ENCODE measurements at places on chromosomes 2 and 18.

DNA sequence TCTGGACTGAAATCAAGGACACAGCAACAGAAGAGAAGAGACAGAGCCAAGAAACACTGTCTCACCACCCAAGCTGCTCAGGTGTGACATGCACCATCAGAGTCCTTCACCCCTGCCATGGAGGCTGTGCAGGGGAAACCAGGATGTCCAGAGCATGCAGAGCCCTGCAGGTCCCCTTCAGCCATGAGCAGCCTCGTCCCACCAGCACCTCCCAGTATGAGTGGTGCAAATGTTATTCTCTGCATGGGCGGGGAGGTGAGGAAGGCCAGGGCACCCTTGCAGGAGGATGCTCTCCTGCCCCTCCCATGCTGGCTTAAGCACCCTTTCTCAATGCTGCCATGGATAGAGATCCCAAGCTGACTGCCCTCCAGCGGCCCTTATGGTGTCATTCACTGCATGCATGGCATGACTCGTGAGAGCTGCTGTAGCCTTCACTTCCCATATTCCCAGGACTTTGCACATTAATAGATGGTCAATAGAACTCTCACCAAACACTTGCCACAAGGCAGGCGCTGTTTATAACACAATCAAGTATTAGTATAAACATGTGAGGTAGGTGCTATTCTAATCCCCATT, 171.0 kb downstream of the ANAPC1 start:
- no peak overlapping the region for H3K27ac ChIP-seq
- H3K36me3 ChIP-seq, result peaks cover 11% of the 10 kb centered on the region
- DNase-seq, result no peak
- H3K27me3 ChIP-seq, result peaks cover 14% of the 10 kb centered on the region
- no peak overlapping the region for H3K4me3 ChIP-seq

GRCh38 chr2:102599486-102599885, 19.9 kb upstream of the SLC9A2 start:
- no peak overlapping the region for H3K27ac ChIP-seq
- no peaks in the 10 kb centered on the region for H3K36me3 ChIP-seq
- no peak for DNase-seq
- H3K4me3 ChIP-seq, result no peak overlapping the region
- no peaks in the 10 kb centered on the region for H3K4me1 ChIP-seq

DNA sequence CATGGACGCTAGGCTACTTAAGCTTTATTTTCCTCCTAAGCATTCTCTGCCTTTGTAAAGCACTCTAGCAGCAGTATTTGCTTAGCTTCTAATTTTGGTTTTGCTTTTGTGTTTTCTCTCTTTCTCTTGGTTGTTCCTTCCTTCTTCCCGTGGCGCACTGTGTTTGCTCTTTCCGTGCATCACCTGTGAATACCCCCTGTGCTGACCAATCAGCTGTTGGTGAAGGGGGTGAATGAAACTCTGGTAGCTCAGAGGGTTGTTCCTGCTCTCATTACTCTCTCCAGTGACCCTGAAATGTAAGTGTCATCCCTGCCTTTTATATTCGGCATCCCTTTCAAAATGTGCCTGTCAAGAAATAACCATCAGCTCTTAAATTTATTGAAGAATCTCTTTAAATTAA, 45.5 kb upstream of the TNFRSF11A start:
- H3K4me1 ChIP-seq, result no peaks in the 10 kb centered on the region
- peaks cover 26% of the 10 kb centered on the region for H3K36me3 ChIP-seq
- no peak overlapping the region for H3K27ac ChIP-seq
- H3K27me3 ChIP-seq, result no peaks in the 10 kb centered on the region
- no peak for DNase-seq
- no peak overlapping the region for H3K4me3 ChIP-seq

DNA sequence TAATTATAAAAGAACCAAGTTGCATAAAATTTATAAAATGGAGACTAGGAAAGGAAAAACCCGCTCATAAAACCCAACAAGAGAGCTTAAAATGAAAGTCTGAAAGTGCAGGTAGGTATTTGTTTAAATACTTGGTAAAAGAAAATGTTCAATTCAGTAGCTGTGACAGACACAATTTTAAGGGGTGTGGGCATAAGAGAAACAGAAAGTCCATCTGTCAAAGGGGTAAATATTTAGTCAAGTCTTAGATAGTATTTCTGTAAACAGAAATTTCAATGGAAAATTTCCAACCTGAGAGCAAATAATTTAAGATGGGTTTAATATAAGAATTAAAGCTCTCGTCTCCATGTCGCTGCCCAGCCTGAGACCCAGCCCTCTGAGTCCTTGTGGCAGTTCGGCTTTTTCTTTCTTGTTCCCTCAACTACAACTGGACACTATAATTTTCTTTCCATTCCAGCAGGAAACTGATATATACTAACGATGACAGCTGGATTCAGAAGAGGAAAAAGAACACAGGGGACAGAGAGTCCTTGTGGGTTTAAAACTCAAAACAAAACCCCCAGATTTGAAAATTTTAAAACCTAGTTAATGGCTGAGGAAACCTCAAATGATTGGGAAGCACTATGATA, 88.0 kb upstream of the ZFP36L2 start:
- no peak for DNase-seq
- no peak overlapping the region for H3K27ac ChIP-seq
- no peaks in the 10 kb centered on the region for H3K27me3 ChIP-seq

DNA sequence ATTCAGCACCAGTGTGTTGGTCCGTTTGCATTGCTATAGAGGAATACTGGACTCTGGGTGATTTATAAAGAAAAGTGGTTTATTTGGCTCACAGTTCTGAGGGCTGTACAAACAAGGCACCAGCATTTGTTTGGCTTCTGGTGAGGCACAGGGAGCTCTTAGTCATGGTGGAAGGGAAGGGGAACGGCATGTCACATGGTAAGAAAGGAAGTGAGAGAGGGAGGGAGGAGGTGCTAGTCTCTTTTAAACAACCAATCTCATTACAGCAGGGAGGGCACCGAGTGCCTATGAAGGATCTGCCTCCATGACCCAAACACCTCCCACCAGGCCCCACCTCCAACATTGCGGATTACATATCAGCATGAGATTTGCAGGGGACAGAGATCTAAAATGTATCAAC, 143.9 kb upstream of the DLX2 start:
- no peaks in the 10 kb centered on the region for H3K36me3 ChIP-seq
- no peak overlapping the region for H3K4me3 ChIP-seq
- H3K27ac ChIP-seq, result no peak overlapping the region
- no peak for DNase-seq
- peaks cover 55% of the 10 kb centered on the region for H3K4me1 ChIP-seq

GRCh38 chr18:37701967-37702366, 136.4 kb upstream of the CELF4 start:
- DNase-seq, result no peak
- H3K27me3 ChIP-seq, result peaks cover 10% of the 10 kb centered on the region
- H3K4me3 ChIP-seq, result no peak overlapping the region
- no peaks in the 10 kb centered on the region for H3K4me1 ChIP-seq
- H3K36me3 ChIP-seq, result no peaks in the 10 kb centered on the region
- H3K27ac ChIP-seq, result no peak overlapping the region

GRCh38 chr2:121260370-121261154, 24.4 kb downstream of the TFCP2L1 start:
- no peak for DNase-seq
- no peak overlapping the region for H3K4me3 ChIP-seq
- peaks cover 12% of the 10 kb centered on the region for H3K27me3 ChIP-seq
- H3K4me1 ChIP-seq, result peaks cover 17% of the 10 kb centered on the region
- H3K36me3 ChIP-seq, result no peaks in the 10 kb centered on the region
- H3K27ac ChIP-seq, result no peak overlapping the region

DNA sequence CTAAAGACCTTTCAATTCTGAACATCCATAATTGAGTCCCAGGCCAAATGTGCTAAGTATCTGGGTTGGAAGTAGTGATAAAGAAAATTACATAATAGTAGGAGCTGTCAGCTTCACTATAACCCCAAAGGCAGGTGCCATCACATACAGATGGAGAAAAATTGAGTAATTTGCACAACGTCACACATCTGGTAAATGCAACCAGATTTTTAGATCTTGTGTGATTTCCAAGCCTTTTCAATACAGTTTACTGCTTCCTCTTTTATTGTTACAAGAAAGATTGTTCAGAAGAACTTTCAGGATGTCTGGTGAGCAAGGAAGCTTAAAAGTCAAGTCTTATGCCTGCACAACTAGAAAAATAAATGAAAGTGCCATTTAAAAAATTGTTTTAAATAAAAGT, 62.3 kb downstream of the UBE2E3 start:
- no peak overlapping the region for H3K4me3 ChIP-seq
- peaks cover 8% of the 10 kb centered on the region for H3K36me3 ChIP-seq
- H3K27me3 ChIP-seq, result no peaks in the 10 kb centered on the region
- no peaks in the 10 kb centered on the region for H3K4me1 ChIP-seq
- H3K27ac ChIP-seq, result no peak overlapping the region
- DNase-seq, result no peak

DNA sequence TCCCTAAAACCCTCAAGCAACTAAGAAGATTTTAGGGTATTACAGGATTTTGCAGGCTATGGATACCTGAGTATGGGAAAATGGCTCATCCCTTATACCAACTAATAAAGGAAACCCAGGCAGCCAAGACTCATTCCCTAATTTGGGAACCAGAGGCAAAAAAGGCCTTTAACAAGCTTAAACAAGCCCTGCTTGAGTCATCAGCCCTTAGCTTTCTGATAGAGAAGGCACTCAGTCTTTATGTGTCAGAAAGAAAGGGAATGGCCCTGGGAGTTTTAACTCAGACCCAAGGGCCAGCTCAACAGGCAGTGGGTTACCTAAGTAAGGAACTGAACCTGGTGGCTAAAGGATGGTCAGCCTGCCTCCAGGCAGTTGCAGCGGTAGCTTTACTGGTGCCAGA, 96.9 kb upstream of the RMP24 start:
- no peaks in the 10 kb centered on the region for H3K36me3 ChIP-seq
- DNase-seq, result no peak

DNA sequence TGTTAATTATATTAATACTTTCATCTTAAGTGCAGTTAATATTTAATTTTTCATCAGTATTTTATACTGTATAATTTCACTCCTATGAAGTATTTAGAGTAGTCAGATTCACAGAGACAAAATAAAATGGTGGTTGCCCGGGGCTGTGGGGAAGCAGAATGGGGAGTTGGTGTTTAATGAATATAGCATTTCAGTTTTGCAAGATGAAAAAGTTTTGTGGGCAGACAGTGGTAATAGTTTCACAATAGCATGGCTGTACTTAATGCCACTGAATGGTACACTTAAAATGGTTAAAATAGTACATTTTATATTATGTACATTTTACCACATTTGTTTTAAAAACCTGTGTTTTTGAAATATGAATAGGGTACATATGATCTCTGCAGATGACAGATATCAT, 31.2 kb downstream of the CFAP221 start:
- DNase-seq, result no peak
- H3K4me1 ChIP-seq, result peaks cover 6% of the 10 kb centered on the region
- H3K36me3 ChIP-seq, result no peaks in the 10 kb centered on the region
- no peak overlapping the region for H3K4me3 ChIP-seq
- H3K27ac ChIP-seq, result no peak overlapping the region

- no peak overlapping the region for H3K4me3 ChIP-seq
- DNase-seq, result no peak
- H3K27ac ChIP-seq, result no peak overlapping the region
- H3K36me3 ChIP-seq, result no peaks in the 10 kb centered on the region
- H3K4me1 ChIP-seq, result peaks cover 38% of the 10 kb centered on the region
- H3K27me3 ChIP-seq, result peaks cover 61% of the 10 kb centered on the region
Observed at GRCh38 chr2:130834091-130834930, 2.4 kb upstream of the ARHGEF4 start.

GRCh38 chr2:181745796-181746540, 65.7 kb upstream of the NEUROD1 start:
- no peak for DNase-seq
- H3K36me3 ChIP-seq, result peaks cover 8% of the 10 kb centered on the region
- no peak overlapping the region for H3K27ac ChIP-seq

- no peak overlapping the region for H3K4me3 ChIP-seq
- peaks cover 4% of the 10 kb centered on the region for H3K27me3 ChIP-seq
- DNase-seq, result no peak
- H3K4me1 ChIP-seq, result no peaks in the 10 kb centered on the region
Observed at GRCh38 chr2:153823880-153824279, 47.8 kb upstream of the GALNT13 start.

DNA sequence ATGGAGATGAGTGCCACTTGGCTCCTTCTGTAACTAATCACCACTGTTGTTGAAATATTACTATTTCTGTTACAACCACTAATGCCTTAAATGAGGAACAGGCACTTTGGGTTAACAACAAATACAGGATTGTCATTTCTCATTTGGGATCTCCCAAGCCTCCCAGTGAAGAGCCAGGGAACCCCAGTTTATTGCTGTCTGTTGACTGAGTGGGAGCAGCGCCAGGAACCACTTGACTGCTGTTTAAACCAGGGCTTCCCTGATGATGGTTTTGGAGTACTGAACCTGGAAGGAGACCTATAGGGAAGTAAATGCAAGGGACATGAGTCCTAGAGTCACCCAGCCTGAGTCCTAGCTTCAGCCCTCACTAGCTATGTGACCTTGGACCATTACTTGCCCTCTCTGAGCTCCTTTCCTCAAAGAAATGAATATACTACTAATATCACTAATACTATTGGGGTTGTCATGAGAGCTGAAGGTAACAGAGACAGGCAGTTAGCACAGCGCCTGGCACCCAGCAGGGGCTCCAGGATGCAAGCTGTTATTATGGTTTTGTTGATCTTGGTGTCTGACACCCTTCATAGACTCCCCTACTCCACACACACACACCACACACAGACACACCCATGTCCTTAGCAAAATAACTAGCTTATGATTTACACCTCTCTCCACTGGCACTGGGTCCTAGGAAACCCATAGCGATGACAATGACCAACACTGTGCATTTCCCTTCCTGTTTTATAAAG, 104.2 kb upstream of the FZD7 start:
- no peak for DNase-seq
- H3K27me3 ChIP-seq, result peaks cover 9% of the 10 kb centered on the region
